NCI-H526 treated with DMSO at 0.1 percent for 48 hours (cell line): ENCODE measurements at places on chromosomes 1 and 21.

GRCh38 chr1:21028520-21029145 lies 148.1 kb downstream of the EIF4G3 start:
- no peak for DNase-seq

DNA sequence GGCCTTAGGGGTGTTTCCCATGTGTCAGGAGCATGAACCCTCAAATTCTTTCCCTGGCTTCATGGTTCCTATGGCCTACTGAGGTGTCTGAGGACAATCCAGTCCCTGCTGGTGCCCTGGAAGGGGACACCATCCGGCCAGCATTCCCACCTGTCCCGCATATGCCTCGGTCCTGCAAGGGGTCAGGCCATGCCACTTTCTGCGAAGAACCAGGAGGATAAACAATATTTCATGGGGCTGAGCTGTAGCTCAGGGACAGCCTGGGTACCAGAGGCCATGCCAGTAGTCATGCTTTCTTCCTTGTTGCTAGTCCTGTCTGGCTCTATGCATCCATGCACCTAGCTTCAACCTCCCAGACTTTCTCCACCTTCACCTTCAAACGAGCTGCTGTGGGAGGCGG lies 123.6 kb downstream of the MRPS6 start:
- DNase-seq, result no peak

DNA sequence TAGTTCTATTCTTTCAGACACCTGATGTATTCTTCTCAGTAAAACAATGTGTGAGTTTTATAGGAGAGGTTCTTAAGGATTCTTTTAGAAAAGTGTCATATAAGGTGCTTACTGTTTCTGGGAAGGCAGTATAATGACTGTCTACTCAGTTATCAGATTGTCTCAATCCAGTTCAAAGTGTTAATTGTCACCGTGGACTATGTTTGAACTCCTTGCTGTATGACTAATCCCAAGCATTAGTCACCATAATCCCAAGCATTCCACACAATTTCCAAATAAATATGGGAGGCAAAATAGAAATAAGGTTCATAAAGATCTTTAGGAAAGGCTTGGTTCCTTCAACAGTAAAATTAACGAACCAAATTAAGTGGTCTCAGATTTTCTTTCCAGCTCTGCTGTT lies 342.1 kb upstream of the NR5A2 start:
- DNase-seq, result no peak

DNA sequence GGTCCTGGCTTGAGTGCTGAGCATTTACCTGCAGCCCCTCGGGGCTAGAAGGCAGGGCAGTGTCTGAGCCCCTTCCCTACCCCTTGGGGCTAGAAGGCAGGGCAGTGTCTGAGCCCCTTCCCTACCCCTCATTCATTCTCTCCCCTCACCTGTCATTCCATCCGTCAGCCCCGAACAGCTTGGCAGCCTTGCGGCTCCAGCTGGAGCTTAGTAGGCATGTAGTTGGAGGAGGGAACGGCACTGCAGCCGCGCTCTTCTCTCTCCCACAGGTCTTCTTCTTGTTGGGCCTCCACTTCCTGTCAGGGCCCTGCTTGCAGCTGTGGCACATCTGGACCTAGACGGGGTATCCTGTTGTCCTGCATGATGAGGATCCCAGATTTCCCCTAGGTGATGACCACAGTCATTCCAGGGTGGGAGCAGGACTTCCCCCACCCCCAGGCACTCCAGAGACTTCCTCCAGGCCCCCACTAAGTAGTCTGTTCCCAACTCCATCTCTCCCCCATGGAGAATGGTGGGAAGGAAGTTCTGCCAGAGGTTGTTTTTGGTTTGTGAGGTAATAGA lies 22.2 kb downstream of the MAPKAPK2 start:
- no peak for DNase-seq

DNA sequence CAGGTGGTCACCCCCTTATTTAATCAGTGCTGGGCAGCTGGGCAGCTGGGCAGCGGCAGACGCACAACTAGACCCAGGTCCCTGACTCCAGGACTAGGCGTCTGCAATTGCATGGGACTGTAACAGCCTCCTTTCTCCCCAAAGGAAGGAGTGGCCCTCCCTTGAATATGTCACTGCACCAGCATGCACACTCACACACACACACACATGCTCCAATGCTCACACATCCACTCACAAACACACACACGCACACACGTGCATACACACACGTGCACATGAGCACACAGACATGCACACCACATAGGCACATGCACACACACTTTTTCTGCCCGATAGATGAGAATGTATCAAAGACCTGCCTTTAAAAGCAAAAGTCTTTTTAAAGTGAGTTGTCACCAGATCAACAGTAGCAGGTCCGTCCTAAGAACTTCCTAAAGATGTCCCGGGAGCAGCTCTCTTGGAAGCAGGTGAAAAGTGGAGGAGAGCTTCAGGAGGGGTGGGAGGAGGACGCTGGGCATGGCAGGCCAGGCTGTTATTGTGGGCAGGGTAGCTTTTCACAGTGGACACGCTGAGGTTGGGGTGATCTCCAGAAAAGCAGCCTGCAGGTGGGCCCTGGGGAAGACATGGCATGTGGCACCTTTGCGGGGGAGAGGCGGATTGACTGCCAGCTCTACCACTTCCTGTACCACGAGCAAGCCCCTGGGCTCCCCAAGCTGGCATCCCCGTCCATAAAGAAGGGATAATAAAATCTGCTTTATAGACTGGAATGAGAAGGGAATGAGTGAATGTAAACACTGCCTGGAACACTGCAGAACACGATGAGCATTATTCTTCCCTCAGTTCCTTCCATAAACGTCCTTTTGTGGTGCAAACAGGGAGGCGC lies 1.7 kb downstream of the PDE9A start:
- no peak for DNase-seq

DNA sequence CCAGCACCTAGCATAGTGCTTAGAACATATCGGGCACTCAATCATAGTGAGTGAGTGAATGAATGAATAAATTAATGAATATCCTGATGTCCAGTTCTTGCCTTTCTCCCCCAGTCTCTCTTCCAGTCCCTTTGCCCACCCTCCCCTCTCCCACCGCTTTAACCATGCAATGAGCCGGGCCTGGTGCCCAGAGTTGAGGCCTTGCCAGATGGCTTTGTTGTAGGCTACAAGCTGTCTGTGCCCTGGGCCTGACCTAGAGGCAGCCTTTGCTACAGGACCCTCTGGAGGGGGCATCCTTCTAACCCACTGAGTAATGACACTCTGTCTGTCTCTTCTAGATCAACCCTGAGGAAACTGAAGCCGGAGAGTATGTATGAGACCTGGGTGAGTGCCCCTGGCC lies 6.9 kb downstream of the CASQ1 start:
- no peak for DNase-seq
